ENCODE measurements at places on chromosomes 11 and 22.

DNA sequence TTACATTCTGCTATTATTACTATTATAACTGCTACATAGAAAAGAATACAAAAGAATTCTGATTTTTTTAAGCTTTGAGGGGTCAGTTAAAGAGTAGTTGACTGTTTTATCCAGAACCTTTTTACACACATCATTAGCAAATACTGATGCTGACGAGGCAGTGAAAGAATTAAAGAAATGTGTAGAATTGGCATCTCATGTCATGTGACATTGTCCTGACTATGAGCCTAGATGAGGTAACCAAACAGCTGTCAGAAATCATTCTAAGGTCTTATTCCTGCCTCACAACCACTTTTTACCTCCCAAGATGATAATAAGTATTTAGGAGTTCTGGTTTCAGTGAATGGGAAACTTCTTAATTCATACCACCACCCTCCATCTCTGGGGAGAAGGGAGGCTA lies 121.0 kb downstream of the SLC1A2 start:
- DNase-seq, result no peak

GRCh38 chr11:68825571-68825970 lies 16.1 kb downstream of the CPT1A start:
- DNase-seq, result no peak

DNA sequence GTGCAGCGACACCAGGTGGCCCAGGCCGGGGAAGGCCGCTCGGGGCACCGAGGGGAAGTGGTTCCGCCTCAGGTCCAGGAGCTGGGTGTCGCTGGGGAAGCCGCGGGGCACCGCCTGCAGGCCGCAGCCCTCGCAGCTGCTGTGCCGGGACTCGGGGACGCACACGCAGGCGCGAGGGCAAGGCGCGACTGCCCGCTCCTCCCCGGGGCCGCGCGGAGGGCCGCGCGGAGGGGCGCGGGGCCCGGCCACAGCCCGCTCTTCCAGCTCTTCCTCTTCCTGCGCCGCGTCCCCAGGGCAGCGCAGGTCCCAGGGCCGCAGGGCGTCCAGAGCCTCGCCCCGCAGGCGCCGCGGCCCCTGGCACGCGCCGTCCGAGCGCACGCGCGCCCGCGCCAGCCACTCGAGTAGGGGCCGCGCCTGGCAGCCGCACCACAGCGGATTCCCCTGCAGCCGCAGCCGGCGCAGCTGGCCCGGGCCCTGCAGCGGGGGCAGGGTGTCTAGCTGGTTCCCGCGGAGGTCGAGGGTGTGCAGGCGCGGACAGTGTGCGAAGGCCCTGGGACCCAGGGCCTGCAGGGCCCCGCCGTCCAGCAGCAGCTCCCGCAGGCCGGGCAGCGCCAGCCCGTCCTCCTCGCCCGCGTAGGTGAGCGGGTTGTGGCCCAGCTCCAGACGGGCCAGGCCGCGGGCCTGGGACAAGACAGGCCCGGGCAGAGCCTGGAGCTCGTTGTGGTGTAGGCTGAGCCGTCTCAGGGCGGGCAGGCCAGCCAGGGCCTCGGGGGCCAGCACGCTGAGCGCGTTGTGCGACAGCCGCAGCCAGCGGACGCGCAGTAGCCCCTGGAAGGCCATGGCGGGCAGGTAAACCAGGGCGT lies 2.8 kb downstream of the CHADL start:
- peak; percentile 17 for DNase-seq

GRCh38 chr11:101775033-101775432 lies 139.8 kb upstream of the CEP126 start:
- DNase-seq, result no peak

DNA sequence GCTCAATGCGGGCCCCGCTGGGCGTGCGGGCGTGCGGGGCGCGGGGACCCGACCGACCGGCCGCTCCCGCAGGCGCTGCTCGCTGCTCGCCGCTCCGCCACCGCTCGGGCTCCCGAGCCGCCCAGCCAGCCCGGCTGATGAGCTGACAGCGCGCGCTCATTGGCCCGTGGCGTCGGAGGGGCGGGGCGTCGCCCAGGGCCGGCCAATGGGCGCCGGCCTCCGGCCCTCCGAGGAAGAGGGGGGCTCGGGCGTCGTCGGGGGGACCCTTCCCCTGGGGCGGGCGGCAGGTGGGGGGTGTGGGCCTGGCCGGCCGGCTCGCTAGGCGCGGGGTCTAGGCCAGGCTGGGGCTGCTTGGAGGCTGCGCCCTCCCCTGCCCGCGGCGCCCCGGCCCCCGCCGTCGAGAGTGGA lies at the start of gene SCUBE1:
SCUBE1 (minus strand) TSS at position 111 of the 408 bp plus-strand sequence. CDS start 111 bp downstream, outside the sequence.
- DNase-seq, result peak; percentile 17

DNA sequence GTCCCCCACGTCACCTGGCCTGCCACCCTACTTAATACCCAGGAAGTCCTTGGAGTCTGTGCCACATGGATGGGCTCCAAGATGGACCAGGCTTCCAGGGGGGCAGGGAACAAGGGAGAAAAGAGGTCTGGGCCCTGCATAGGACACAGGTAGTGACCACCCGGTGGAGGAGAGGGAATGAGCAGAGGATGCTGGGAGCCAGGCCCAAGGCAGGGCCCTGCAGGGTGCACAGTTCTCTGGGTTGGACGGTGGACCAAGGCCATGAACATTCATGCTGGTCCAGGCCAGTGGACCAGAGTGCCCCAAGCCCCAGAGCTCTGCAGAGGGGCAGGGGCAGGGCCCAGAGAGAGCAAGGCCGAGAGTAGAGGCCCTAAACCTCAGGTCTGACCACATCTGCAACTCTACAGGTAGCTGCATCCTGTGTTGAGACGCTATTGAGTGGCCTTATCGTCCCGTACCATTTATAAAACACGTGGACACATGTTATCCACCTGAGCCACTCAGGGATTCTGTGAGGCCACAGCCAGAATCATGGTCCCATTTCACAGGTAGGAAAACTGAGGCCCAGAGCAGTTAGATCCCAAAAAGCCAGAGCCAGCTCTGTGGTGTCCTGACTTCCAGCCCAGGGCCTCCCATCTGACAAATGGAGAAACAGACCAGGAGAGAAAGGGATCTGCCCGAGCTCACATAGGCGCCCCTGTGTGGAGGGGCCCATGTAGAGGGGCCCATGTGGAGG lies 46.4 kb downstream of the IGLL5 start:
- no peak for DNase-seq

GRCh38 chr22:31036671-31037550 lies 44.2 kb upstream of the SMTN start:
- DNase-seq, result no peak

GRCh38 chr11:119729581-119729927 lies 554 bp upstream of the NECTIN1 start:
- DNase-seq, result no peak

DNA sequence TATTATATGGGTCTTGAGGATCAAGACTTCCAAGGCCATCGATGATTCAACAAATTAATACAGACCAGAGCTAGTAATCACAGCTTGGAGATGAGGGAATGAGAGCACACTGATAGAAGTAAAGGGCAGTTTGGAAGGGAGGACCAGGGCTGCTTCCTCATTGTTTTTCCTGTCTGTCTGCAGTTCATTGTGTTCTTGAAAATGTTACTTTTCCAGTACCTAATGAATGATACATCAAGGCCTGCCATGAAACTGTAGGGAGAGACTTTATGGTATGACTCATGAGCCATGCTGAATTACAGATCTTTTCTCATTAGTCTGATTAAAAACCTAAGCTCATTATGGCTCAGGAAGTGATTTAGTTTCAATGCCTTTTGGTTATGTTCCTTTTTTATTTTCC lies 855.6 kb downstream of the KCNA4 start:
- DNase-seq, result peak; percentile 10

GRCh38 chr11:128463979-128464378 lies 123.4 kb downstream of the ETS1 start:
- peak; percentile 69 for DNase-seq

DNA sequence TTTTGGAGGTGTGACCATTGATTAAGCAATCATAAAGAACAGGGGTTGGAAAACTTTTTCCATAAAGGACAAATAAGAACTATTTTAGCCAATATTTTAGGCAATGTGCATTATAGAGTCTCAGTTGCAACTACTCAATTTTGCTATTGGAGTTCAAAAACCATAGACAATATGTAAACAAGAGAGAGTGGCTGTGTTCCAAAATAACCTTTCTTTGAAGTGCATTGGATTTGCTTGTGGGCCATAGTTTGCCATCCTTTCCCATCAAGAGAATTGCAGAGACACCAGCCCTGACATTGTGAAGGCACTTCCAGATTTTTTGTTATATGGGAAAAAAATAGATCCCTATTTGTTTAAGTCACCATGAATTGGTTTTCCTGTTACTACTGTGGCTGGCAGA lies 63.3 kb upstream of the LARGE1 start:
- no peak for DNase-seq

GRCh38 chr11:127994736-127995135 lies 592.6 kb downstream of the ETS1 start:
- peak; percentile 65 for DNase-seq

Data from kidney glomerular epithelial cell (primary cell).